Thoracic aorta (tissue), 2 donors: ENCODE measurements at places on chromosomes 2 and 18.
A peak's percentile ranks its signal among the peaks of the same experiment; 100 is the strongest.

DNA sequence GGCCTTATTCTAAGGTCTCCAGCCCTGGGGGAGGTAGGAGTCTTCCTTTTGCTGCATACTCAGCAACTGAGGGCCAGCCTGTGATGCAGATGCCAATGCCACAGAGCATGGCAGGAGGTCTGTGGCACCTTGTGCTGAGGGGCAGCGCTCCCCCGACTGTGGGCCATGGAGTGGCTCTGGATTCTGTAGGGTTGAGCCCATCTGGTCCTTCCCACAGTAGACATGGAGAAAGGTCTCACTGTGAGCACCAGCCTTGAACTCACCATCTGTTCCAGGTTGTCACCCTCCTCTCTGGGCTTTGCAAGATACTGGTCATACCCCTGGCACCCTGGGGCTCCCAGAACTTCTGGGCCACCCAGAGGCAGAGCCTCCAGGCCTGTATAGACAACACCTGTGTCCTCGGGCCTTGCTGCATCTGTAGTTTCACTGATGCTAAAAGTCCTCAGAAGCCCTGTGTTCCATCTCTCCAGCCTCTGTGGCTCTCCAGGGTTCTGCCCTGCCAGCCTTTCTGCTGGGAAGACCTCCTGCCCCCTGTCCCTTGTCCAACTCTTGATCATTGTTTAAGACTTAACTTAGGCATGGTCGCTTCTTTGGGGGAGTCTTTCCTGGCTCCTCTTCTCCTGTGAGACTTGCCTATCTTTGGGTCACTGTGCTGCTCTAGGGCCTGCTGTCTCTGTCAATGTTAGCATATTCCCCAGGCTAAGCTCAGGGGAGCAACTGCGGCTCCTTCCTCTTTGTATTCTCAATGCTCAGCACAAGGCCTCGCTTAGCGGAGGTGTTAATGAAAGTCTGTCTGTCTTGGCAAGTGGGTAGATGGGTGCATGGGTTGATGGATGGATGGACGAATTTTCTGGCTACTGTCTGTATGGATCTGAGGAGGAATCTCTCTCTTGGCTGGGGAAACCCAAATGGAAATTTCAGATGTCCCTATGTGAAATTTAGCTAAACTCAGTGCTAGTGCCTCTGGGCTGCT is 160.9 kb downstream of the DYSF start:
- no peak overlapping the region for H3K4me3 ChIP-seq
- DNase-seq, result no peak
- peaks cover 38% of the 10 kb centered on the region for H3K4me1 ChIP-seq
- no peaks in the 10 kb centered on the region for H3K36me3 ChIP-seq
- H3K27me3 ChIP-seq, result no peaks in the 10 kb centered on the region
- peak overlapping the region; percentile 74 for H3K27ac ChIP-seq

GRCh38 chr2:11446733-11447248 is 19.2 kb downstream of the E2F6 start:
- no peak overlapping the region for H3K4me3 ChIP-seq
- H3K27me3 ChIP-seq, result no peaks in the 10 kb centered on the region
- H3K36me3 ChIP-seq, result peaks cover 39% of the 10 kb centered on the region

DNA sequence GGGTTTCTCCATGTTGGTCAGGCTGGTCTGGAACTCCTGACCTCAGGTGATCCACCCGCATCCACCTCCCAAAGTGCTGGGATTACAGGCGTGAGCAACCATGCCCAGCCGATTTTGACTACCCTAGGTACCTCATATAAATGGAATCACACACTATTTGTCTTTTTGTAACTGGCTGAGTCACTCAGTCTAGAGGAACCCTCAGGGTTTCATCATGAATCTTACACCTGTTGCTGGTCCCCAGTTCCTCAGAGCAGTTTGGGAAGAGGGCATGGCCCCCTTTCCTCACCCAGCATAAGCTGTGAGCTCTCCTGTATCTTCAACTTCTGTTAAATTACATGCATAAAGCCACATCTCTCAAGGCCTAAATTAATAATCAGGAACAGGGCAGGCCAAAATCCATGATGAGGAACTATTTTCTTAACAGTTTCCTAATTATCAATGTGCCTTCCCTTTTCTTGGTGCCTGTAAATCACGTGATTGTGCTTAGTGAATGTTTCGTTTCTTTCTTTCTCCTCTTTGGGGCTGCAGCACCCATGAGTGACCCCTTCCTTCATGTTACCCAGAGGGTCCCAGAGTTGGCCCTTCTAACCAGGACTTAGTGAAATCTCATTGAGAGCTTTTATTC is 20.9 kb downstream of the DYSF start:
- H3K4me3 ChIP-seq, result no peak overlapping the region
- no peak overlapping the region for H3K27ac ChIP-seq
- H3K27me3 ChIP-seq, result no peaks in the 10 kb centered on the region
- no peak for DNase-seq
- H3K4me1 ChIP-seq, result no peaks in the 10 kb centered on the region
- no peaks in the 10 kb centered on the region for H3K36me3 ChIP-seq

GRCh38 chr2:222305516-222306392 is 7.0 kb upstream of the PAX3 start:
- peaks cover 28% of the 10 kb centered on the region for H3K27me3 ChIP-seq
- peak overlapping the region; percentile 72 for H3K4me3 ChIP-seq
- H3K27ac ChIP-seq, result no peak overlapping the region
- peaks cover 15% of the 10 kb centered on the region for H3K4me1 ChIP-seq
- no peaks in the 10 kb centered on the region for H3K36me3 ChIP-seq
- DNase-seq, result no peak

DNA sequence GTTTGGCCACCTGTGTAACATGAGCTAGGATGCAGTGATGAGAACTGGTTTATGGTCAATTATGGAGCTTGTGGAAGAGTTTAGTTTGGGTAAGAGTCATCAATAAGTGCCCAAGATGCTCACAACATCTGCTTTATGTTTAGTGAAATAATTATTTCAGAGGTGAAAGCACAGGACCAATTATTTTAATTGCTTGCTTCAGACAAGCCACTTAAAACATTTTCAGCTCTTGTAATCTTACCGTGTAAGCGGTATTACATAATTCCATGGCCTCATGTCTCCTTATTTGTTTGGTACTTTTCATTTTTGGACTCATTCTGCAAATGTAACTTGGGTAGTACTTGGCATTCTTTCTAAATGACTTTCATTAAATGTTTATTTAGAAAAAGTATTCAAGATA is 5.4 kb downstream of the B3GNT2 start:
- peaks cover 57% of the 10 kb centered on the region for H3K4me1 ChIP-seq
- no peak overlapping the region for H3K27ac ChIP-seq
- DNase-seq, result no peak
- no peaks in the 10 kb centered on the region for H3K36me3 ChIP-seq

GRCh38 chr2:239938651-239939486 is 86.3 kb downstream of the NDUFA10 start:
- H3K27ac ChIP-seq, result no peak overlapping the region
- H3K27me3 ChIP-seq, result no peaks in the 10 kb centered on the region
- no peaks in the 10 kb centered on the region for H3K36me3 ChIP-seq
- no peak overlapping the region for H3K4me3 ChIP-seq

DNA sequence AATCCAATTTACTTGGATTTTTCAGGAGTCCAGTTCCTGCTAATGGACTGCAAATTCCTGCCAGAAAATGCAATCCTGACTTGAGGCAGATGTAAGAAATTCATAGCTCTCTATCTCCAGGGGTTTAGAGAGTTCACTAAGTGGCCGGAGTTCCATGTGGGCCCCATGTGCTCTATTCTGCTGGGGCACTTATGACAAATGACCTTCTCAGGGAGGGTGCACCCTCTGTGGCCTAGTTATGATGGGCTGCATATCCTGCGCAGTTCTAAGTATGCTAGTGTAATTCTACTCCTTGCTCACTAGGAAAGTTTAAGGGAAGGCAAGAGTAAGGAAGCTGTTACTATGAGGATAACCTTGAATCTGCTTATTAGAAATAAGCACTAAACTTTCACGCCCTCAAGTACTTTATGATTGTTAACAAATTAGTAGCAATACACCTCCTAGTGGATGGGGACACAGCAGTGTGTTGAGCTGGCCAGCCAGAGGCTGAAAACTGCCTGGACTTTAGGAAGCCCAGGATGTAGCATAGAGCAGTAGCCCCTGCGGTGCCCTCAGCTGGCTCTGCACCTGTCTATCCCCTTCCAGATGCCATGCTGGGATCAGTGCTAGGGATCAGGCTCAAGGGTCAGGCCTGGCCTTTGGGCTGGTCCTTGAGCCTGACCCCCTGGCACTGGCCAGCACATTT is 14.4 kb downstream of the SMYD1 start:
- H3K4me1 ChIP-seq, result no peaks in the 10 kb centered on the region
- no peak overlapping the region for H3K27ac ChIP-seq
- DNase-seq, result no peak
- no peaks in the 10 kb centered on the region for H3K36me3 ChIP-seq
- H3K27me3 ChIP-seq, result no peaks in the 10 kb centered on the region

GRCh38 chr2:126858436-126858835 is 40.3 kb upstream of the TEX51 start:
- H3K4me1 ChIP-seq, result no peaks in the 10 kb centered on the region
- no peaks in the 10 kb centered on the region for H3K36me3 ChIP-seq
- DNase-seq, result no peak
- H3K4me3 ChIP-seq, result no peak overlapping the region

- H3K27me3 ChIP-seq, result no peaks in the 10 kb centered on the region
- no peak overlapping the region for H3K4me3 ChIP-seq
- H3K4me1 ChIP-seq, result peaks cover 18% of the 10 kb centered on the region
These were observed 99.4 kb upstream of the CDC42EP3 start for GRCh38 chr2:37770797-37771196.

- no peak overlapping the region for H3K4me3 ChIP-seq
- H3K27ac ChIP-seq, result peak overlapping the region; percentile 29
- no peaks in the 10 kb centered on the region for H3K27me3 ChIP-seq
- DNase-seq, result peak; percentile 38
These were observed 115.8 kb downstream of the CABLES1 start for GRCh38 chr18:23250893-23251656.

DNA sequence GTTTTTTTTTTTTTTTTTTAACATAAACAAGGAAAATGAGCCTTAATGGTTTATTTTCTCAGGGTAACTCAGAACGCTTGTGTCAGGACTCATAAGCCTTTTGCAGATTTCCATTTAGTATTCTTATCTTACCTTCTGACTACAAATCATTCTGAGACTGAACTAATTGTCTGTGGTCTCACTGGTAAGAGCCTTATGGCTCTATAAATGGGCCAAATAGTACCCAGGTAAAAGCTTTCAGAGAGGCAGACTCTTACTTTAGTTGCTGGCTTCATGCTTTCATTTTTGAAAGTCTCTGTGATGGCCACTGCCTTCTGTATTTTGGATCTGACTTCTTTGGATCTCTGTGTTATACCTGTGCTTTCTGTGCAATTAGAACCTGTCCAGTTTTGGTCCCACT is 403.4 kb downstream of the RIT2 start:
- no peak for DNase-seq
- H3K36me3 ChIP-seq, result no peaks in the 10 kb centered on the region
- no peaks in the 10 kb centered on the region for H3K4me1 ChIP-seq
- no peak overlapping the region for H3K27ac ChIP-seq
